Right forelimb (tissue), 1 donor: ENCODE measurements at places on chromosomes 2 and 18.

DNA sequence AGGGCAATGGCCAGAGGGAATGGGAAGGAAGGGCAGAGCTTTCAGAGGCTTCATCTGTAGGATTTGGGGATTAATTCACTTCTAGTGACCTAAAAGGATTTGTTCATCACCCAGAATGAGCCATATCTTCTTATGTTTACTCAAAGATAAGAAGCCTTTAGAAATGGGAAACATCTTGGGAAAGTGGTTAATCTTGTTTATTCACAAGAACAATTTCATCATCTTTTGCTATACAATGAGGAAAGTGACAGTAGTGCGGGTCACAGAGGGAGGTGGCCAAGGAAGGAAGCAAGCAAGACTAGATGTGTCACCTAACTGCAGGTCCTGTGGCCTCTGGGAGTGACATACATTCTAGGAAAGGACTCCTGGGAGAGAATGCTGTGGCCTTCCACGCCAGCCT, 140.4 kb upstream of the ALPP start:
- peak; percentile 6 for DNase-seq

DNA sequence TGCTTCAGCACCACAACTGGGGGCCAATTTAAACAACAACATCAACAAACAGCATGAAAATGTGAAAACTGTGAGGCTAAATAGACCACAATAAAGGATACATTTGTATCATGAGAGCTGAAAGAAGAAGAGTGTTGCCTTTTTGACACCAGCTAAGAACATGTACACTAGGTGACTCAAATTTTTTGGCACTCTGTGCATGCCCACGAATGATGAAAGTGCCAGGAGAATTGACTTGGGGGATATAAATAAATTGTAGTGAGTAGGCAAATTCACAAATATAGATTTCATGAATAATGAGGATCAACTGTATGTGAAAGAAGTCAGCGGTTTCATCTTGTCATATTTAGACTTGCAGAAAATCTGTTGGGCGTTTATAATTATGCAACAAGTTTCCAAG, 1388.0 kb upstream of the LRRTM1 start:
- DNase-seq = no peak

DNA sequence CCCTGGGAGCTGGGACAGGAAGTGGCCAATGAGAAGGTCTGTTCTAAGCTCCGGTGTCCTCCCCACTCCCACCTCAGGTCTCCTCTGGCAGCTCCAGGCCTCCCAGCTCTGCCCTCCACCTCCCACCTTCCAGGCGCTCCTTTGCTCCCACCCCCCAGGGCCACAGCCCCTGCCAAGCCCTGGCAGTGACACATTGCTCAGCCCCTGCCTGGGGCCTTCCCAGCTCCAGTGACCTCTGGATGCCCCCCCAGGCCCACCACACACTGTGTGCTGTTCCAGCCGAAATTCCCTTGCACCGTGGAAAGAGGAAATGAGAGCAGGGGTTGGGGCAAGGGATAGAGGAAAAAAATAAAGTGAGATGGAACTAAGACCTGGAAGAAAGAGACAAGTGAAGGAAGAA, 289.6 kb downstream of the CYP26B1 start:
- DNase-seq = peak; percentile 80

- no peak for DNase-seq
Observed at GRCh38 chr2:217466104-217466503, 536.7 kb downstream of the TNS1 start.

GRCh38 chr2:122167515-122167914, 412.1 kb downstream of the TSN start:
- DNase-seq = no peak

DNA sequence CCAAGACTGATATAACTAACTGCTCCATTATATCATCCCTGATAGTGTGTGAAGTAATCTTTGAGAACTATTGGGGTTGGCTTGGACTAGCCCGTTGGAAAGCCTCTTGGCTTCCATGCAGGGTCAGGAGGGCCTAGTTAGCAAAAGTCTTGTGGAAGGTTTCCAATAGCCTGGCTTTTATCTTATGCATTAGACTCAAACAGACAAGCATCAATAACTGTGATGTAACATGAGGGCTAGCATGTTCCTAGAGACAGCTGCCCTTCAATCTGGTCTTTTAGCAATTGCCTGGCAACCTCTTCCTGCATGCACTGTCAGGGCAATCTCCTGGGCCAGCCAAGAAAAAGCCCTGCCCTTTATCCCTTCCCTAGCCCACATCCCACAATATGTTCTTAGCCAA, 18.2 kb downstream of the SLC8A1 start:
- DNase-seq = no peak

DNA sequence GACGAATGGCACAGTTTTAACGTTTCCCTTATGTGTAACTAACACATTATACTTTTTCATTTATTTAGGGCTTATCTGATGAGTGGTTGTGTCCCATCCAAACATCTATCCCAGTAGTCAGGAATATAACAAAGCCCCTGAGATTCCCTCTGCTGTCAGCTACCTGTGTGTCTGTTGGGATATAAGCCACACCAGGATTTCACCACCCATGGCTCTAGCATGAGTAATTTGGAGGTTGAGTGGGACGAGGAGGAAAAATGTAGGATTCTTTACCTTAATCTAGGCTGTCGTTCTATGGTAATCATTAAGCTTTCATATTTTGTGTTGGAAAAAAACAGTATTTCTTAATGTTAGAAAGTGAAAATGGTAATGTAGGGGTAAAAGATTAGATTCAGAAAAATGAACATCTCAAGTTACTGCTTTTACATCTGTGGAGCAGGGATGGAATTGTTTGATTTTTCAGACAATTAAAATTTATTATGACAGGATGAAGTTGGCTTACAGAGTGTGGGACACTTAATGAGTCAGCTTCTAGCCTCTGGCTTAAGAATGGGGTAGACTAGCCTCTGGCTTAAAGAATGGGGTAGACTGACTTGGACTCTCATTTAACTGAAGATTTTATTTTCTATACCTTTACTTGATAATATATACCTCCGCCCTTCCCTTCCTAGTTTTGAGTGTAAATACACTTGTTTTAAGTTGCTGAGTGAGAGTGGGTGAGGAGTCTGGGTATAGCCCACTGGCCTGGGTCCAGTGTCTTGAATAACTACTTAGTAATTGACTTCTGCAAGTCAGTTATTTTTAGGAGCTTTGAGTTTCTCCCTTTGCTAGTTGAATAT, 88.5 kb upstream of the RANBP2 start:
- DNase-seq = no peak

DNA sequence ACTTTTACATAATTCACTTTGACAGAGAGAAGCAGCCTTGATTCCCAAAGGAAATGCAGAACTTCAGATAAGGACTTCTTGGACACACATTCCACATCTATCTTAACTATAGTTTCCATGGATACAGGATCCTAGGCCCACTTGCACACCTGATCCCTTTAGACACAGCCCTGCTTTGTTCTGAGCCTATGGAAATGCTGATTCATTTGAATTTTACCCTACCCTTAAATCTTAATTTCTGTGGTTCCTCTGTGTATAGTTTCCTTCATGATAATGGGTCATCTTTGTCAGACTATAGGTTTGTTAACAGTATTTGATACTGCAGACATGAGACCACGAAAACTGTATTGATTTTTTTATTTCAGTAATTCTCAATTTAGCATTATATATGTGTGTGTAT, 77.4 kb downstream of the ACTR3 start:
- DNase-seq = no peak

- DNase-seq = no peak
Observed at GRCh38 chr2:2660789-2661355, 329.8 kb upstream of the MYT1L start.

DNA sequence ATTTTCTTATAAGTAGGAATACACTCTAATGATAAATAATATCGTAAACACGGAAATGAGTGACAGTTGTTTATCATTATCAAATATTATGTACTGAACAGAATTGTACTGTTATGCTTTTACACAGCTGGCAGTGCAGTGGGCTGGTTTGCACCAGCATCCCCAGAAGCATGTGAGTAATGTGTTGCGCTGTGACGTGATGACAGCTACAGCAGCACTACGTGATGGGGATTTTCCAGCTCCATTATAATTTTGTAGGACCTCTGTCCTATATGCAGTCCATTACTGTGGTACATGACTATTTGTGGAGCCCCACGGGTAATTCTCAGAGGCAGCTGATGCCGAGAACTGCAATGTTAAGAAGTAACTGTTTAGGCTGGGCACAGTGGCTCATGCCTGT, 77.3 kb upstream of the ATG16L1 start:
- DNase-seq = no peak

DNA sequence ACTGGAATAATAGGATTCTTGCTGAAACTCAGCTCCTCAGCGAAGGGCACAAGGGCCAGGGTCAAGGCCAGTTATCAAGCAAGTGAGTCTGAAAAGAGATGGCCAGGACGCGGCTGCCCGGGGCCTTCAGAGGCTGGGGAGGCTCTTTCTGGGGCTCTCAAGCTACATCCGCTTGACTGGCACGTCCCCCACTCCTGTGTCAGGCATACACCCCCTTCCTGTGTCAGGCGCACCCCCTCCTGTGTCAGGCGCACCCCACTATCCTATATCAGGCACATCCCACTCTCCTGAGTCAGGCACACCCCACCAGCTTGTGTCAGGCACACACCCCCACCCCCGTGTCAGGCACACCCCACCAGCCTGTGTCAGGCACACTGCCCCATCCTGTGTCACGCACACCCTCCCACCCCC, 91.8 kb downstream of the TPO start:
- DNase-seq = no peak

DNA sequence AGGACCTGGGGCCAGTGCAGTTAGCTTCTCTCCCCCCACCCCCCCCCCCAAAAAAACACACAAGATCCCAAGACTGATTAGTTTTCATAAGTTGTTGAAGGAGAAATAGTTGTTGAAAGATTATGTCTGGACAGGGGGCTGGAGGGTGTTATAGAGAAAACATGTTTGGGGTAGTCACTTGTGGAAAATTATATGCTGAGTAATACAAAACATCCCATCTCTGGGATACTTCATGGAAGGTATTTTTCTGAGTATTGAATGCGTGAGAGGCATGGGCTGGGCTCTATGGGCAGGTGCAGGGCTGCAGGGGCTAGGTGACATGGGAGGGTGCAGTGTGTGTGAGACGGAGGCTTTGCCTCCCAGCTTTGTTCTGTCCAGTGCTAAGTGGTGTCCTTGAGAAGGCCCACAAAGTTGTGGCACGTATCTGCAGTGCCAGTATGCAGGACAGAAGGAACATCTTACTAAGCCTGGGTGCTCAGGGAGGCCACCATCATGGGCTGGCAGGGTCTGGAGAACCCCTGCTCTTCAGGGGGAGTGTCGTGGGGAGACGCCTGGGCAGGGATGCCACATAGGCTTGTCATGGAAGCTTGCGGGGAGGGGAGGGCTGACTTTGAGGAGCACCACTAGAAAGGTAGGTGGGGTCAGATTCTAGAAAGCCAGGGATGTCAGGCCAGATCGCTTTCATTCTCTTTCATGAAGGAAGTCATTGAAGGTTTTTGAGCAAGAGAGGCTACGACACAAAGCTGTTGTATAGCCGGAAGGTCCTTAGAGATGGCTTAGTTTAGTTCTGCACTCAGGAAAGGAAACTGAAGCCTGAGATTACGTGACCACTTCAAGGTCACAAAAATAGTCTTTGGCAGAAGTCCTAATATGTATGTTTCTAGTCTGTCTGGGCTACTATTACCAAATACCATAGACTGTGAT, 232.0 kb downstream of the LDLRAD4 start:
- peak; percentile 19 for DNase-seq

DNA sequence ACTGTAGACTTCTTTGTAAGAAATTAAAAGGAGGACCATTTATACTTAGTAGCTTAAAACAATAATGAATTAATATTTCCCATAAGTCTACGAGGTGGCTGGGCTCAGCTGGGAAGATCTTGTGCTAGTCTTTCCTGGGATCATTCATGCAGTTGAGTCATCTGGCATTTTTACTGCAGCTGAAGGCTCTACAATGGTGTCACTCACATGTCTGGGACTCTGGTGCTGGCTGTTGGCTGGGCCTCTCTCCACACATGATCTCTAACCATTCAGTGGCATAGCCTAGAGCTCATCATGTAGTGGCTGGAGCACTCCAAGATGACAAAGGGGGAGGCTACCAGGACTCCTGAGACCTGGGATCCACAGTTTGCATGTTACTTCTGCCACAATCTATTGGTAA, 35.5 kb downstream of the CLASP1 start:
- no peak for DNase-seq

DNA sequence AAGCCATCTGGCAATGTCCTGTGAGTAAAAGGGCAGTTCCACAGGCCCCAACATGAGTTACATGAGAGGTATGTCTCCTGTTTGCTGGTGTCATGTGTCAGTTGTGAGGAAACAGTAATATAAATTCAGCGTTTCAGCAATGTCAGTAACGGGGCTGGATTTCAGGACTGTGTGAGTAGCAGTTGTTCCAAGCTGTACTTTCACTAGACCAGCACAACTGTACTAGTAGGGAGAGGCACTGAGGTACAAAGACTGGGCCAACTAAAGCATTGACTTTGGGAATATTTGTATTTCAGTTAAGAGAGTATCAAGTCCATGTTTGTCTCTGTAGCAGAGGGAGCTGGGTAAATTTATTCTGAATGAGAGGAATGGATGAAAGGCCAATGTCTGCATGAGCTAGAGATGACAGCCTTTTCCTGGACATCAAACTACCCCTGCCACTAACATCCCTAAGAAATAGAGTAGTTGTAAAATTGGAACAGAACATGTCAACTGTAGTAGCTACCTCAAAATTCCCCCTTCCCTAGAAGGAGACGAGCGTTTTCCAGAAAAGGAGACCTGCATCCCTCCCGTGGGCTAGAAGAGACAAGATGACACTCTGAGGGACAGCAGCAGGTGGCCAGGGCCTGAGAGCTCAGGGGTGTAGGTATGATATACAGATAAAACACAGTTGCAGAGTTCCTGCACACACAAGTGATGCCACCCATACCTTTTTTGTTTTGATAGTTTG, 24.4 kb downstream of the EIF4E2 start:
- DNase-seq = no peak

- no peak for DNase-seq
Observed at GRCh38 chr2:48600204-48600813, 17.3 kb upstream of the GTF2A1L start.

DNA sequence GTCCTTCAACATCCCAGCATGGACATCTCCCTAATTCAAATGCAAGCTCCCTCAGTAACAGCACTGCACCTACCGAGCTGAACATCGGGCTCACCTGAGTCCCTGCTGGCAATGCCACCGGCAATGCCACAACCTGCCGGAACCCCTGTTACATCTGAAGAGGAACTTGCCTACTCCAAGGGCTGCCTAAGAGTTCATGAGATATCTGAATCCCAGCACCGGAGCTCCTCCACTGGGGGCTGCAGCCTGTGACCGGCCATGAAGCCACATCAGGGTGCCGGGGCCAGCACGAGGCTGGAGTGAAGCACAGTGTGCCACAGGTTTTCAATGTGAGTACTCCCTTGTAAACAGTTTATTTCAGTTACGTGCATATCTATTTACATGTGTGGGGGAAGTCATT, 152.9 kb downstream of the EIPR1 start:
- DNase-seq = no peak

DNA sequence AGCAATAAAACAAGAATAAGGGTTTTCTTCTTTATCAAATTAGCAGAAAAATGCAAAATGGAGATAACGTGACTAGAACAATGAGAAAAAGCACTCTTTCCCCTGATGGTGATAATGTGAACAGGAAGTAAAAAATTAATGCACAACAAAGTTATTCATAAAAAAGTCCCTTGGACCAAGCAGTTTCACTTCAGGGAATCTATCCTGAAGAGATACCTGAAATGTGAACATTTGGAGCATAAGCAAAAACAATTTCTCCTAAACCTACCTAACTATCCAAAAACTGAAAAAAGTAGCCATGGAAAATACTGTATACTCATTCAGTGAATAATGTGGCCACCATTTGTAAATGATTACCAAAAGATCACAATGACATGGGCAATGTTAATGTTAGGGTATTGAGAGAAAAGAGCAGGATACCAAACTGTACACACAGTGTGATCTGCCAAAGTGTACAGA, 48.7 kb downstream of the TRIP12 start:
- DNase-seq = no peak

GRCh38 chr2:181141676-181142075, 161.3 kb downstream of the UBE2E3 start:
- no peak for DNase-seq
